BE2C (cell line): ENCODE measurements at places on chromosomes 13 and 19.
A peak's percentile ranks its signal among the peaks of the same experiment; 100 is the strongest.

DNA sequence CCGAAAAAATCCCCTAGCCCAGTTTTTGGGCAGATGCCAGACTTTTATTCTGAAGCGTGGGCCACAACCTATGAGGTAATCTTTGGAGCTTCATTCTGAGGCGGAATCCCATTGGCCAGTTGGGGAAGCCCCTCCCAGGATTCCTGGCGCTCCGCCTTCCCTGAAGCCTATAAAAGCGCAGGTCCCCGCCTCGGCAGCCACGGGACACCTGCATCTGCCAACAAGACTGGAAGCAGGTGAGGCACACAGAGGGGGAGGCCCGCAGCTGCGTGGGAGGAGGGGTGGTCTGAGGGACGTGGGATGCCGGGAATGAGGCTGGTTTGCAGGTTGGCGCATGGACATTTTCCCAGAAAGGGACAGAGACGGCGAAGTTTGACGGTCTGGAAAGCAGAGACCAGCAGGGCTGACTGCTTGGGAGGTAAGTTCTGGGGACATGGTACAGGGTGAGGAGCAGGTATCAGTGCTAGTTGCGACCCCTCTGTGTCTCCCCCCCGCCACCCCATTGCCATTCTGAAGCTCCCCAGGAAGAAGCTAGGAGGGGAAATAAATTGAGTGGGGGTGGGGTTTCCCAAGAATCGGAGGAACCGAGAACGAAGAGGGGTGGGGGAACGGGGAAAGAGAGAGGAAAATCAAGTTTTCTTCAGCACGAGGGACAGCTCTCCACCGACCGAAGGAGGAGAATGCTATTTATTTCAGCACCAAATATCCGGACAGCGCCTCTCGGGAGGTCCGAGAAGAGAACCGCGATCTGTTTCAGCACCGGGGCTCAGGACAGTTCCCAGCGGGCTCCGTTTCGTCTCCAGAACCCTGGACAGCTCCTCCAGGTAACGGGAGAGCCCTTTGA is 22.4 kb upstream of the FEM1A start:
- DNase-seq: peak; percentile 86

GRCh38 chr13:99559560-99559959 is 58.3 kb downstream of the TM9SF2 start:
- DNase-seq: no peak

DNA sequence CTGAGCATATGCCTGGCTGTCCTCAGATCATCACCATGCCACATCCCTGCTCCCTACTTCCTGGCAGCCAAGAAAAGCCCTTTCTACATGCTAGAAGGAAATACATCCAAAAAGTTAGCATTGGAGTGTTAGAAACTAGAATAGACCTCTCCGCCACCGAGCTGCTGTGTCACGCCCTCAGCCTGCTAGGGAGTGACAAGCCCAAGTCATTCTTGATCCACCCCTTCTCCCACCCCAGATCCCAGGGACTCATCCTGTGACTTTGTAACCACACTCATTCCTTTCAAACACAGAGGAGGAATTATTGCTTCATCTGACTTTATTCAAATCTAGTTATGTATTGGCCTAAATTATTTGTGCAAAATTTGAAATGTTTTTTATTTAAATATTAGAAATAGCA is 45.3 kb downstream of the POLR1D start:
- no peak for DNase-seq

DNA sequence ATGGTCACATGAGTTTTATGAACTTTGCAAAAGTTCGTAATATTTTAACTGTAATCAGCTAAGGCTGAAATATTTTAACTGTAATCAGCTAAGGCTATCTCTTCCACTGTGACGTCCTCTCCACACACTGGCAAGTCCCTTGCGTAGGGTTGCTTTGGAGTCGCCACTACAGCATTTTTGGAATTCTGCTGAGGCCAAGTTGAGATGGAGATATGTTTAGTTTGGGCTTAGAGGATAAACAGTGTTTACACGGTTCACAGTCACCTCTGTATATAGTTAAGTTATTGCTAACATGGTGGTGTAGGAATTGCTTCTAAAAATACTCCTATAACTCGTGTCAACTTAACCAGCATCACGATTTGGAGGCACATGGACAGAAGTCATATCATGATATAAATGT is 143.6 kb upstream of the SERP2 start:
- DNase-seq: no peak

DNA sequence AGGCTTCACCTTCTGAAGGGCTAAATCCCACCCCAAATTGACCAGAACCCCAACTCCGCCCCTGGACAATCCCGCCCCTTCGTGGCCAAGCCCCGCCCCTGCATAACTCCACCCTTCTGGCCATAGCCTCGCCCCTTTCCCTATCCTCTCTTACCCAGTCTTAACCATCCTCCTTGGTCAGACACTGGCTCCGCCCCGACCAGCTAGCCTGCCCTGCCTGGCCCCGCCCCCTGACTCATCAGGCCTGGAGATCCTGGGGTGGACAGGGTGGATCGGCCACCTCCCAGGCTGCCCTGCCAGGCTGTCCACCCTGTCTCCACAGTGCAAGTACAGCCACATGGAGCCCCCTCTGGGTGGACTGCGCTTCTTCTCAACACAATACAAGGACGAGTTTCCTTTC is 8.0 kb upstream of the ZNF358 start:
- DNase-seq: peak; percentile 96

DNA sequence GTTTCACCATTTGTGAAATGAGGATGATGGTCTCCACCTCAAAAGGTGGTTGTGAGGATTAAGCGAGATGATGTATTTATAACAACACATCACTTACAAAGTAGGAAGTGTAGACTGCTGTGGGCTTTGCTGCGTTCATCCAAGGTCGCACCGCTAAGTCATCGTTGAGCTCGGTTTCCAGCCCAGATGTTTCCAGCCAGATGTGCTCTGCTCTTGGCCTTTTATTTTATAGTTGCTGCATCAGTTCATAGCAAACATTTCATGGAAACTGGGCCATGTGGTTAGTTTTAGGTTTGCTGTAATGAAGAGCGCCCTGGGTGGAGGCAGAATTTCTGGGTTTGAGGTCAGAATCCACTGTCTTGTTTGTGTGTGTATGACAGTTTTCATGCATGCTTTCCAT is 76.5 kb upstream of the RNF113B start:
- no peak for DNase-seq

DNA sequence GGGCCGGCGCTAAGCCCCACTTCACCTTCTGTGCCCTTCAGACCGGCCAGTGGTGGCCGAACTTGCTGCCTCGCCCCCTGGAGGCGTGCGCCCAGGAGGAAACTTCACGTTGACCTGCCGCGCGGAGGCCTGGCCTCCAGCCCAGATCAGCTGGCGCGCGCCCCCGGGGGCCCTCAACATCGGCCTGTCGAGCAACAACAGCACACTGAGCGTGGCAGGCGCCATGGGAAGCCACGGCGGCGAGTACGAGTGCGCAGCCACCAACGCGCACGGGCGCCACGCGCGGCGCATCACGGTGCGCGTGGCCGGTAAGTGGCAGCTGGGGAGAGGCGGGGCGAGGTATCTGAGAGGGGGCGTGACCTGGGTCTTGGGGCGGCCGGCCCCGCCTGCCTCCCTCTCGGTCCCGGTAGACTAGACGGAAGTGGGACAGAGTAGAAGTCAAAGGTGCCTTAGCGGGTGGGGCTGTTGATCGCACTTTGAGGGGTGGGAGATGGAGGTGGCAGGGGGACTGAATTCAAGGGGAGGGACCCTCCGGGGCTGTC is 5.6 kb downstream of the ICAM5 start:
- no peak for DNase-seq

- no peak for DNase-seq
These were observed 592.0 kb upstream of the SLITRK5 start for GRCh38 chr13:87078947-87079795.

GRCh38 chr19:13102666-13103580 is at the start of gene LYL1:
LYL1 (minus strand) TSS chr19:13102858; CDS start chr19:13101171, 1,687 bp downstream.
- peak; percentile 89 for DNase-seq

DNA sequence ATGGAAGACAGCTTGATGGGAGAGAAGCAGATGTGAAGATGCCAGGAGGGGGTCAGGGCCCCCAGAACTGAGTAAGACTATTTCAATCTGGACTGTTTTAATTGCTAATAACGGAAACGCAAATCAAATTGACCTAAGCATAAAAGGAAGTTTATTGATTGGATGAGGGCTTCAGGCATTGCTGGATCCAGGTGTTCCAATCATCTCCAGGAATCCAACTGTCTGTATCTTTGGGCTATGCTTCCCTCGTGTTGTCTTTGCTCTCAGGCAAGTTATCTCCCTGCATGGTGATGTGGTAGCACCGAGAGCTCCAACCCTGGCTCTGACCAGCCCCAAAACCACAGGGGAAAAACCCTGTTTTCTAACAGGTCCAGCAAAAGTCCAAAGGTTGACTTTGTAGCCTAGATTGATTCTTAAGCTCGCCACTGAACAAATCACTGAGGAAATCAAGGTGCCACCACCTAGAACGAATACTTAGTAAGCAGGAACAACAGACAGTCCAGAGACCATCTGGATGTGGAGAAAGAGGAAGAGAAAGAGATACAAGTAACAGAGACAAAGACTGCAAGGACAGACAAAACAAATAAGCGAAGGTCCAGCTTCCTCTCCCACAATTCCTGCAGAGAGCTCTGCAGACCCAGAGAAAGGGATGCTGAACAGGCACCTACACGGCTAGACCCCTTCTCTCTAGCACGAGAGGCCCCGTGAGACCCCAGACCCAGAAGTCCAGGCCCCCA is 1.2 kb upstream of the C19orf81 start:
- no peak for DNase-seq

- DNase-seq: no peak
These were observed 11.3 kb upstream of the ITM2B start for GRCh38 chr13:48221686-48222187.

DNA sequence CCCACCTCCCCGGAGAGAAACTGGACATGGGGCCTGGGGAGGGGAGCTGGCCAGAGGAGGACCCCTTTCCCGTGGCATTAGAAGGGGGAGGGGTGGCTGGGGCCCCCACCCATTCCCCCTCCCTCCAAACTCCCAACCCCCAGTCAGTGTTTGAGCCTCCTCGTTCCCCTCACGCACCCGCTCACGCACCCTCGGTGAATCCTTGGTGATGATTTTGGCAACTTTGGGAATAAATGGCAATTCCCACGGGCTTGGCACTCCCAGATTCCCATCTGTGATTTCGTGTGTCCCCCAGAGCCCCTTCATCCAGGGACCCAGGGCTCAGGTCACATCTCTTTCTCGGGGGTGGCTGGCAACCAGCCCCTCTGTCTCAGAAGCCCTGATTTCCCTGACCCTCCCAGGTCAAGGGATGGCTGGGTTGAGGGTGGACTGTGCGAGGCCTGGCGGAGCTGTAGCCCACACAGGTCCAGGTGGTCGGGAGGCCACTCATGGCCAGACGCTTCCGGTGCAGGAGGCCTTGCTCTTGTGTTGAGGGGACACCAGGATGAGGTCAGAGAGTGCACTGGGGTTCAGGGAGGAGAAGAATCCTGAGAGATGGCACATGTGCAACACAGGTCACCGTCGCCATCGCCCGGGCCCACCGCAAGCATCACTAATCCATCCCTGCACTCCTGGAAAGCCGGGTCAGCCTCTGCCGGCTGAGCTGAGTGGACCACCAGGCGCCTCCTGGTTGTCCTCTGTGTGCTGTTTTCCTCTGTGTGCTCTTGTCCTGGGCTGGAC is 20.7 kb downstream of the EPN1 start:
- DNase-seq: no peak

- no peak for DNase-seq
These were observed 41.7 kb upstream of the KCTD4 start for GRCh38 chr13:45242524-45242923.

GRCh38 chr13:73189362-73189761 is 130.6 kb downstream of the KLF5 start:
- no peak for DNase-seq

DNA sequence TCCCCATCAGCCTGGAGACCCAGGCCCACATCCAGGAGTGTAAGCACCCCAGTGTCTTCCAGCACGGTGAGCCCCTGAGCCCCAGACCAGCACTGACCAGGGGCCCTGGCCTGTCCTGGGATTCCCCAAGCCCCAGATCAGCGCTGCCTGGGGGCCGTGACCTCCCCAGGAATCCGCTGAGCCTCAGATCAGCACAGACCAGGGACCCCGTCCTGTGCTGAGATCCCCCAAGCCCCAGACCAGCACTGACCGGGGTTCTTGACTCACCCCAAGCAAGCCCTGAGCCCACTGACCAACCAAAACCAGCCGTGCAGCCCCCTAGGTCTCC is 5.7 kb downstream of the MCOLN1 start:
- DNase-seq: no peak

DNA sequence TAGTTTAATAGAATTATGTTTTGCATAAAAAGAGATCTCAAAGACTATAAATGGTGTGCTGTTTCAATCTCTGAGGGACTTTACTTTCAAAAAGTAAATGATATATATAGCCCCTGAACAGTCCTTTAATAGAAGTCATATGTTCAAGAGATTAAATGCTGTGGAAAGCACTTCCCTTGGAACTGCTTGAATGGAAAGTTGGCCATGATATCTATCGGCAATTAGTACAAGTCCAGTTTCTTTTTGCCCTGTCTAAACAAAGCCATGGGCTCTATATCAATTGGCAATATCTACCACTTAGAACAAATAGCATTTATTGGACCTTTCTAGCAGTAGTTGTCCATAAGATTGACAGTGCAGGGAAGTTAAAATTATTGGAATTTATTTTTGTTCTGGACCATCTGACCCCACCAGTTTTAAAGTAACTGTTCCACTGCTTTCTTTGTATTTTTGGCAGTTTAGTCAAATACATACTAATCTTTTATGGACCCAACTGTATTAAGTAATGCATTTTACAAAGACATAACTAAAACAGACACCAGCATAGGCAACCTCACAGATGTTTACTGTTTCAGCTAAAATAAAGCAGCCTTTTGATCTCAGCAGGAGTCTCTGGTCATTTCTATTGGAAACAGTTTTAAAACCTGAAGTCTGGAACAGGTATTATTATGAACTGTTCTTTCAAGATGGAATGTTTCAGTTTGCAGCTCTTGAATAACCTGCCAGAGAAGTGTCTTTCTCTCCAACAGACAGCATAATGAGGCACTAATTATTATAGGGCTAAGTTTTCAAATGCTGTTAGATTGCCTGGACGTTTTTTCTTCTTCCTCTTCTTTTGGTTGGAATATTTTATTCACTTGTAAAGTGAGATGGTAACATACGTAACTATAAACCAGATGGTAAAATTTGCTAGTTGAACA is 282.6 kb downstream of the DCLK1 start:
- no peak for DNase-seq

- no peak for DNase-seq
These were observed 540.4 kb downstream of the DIAPH3 start for GRCh38 chr13:59623206-59623915.
